Sigmoid colon (tissue), 7 donors: ENCODE measurements at places on chromosomes 12 and 14.
A peak's percentile ranks its signal among the peaks of the same experiment; 100 is the strongest.

DNA sequence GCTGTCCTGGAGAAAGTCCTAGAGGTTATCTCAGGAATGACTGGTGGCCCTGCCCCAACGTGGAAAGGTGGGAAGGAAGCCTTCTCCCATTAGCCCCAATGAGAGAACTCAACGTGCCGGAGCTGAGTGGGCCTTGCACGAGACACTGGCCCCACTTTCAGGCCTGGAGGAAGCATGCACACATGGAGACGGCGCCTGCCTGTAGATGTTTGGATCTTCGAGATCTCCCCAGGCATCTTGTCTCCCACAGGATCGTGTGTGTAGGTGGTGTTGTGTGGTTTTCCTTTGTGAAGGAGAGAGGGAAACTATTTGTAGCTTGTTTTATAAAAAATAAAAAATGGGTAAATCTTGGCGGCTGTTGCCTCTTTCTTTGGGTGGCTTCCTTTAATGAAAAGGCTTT lies 152.8 kb downstream of the SMOC1 start:
- DNase-seq, result no peak

- no peak for DNase-seq
Measured at GRCh38 chr12:51823875-51824565, 24.5 kb downstream of the FIGNL2 start.

DNA sequence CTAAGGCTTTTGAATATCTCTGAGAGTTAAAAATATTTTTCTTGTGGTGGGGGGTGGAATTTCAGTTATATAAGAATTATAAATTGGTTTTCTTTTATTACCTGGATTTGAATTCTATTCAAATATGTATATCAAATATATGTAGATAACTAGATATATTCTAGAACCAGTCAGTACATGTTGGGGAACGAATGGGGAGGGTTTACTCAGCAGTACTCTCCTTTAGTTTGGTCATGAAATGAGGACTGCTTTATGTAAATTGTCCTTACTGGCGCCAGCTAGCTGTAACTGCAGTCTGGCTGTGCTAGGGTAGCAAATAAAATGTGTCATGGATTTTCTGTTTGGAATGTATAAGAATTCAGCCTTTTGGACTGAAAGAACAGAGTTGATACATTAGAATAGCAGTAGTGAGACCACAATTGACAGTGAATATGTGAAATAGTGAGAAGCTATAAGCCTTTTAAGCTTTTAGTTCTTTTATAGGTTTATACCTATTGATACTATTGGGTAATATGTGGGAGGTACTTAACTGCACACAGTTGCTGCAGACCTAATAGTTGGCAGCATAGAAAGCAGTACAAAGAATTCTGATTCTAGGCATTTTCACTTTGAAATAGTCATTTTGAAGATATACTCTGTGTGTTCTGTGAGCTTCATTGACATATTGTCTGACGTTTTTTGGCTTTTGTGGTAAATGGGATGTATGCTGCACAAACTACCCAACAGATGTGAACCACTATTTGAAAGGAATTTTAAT lies 29.0 kb downstream of the ATF7IP start:
- DNase-seq, result no peak

DNA sequence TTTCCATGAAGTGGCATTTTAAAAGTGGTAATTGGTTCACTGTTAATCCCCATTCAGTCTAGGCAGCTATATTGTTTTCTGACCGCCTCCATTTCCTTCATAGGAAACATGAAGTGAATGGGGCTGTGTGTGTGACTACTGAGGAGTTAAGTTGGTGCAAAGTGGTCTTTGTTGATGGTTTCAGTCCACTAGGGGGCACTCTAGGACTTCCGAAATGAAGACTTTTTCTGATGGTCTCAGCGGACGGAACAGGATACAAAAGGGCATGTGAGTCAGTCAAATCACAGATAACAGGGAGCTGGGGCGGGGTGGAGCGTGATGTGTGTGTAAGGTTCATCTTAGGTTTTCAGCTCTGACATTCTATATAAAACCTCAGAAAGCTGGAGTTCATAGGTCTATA lies 240.1 kb upstream of the OR4E1 start:
- no peak for DNase-seq

- DNase-seq, result no peak
Measured at GRCh38 chr12:27511031-27511722, 12.8 kb upstream of the PPFIBP1 start.

- DNase-seq, result no peak
Measured at GRCh38 chr14:88044776-88045446, 40.0 kb downstream of the GPR65 start.

DNA sequence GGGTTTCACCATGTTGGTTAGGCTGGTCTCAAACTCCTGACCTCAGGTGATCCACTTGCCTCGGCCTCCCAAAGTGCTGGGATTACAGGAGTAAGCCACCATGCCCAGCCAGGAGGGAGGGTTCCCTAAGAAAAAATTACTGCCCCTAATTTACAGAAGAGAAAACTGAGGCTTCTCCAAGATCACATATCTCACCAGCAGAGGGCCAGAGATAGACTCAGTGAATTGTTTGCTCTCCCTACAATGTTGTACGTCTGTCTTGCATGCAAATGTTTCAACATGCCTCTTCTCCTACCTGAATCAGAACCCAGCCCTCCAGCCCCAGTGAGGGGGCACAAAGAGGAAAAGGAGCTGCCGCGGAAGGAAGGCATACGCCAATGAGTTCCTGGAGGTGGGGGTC lies 48.3 kb upstream of the TMEM263 start:
- DNase-seq, result no peak

DNA sequence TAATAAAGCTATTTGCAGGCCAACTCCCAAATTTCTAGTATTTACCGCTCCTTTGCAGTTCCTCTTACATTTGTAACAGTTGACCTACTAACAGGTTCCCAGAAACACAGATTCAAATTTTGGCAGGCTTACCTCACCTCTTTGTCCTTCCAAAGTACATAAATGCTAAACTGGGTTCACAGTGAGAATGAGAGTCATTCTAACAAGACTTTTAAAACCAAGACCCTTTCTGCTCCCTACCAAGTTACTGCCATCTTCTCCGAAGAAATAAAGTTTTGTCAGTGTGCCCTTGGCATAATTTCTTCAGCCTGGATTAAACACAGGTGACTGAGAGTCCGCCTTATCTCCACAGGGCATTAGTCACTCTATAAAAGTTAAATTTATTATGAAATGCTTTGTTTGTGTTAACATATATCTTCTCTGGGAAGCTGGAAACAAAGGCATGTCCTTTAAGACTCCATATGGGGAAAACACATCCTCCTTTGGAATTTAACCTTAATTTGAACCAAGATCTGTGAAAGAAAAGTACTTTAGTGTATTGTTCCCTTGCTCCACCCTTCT lies 28.2 kb downstream of the FOXA1 start:
- no peak for DNase-seq

- DNase-seq, result no peak
Measured at GRCh38 chr14:87002776-87003175, 990.2 kb downstream of the GALC start.

DNA sequence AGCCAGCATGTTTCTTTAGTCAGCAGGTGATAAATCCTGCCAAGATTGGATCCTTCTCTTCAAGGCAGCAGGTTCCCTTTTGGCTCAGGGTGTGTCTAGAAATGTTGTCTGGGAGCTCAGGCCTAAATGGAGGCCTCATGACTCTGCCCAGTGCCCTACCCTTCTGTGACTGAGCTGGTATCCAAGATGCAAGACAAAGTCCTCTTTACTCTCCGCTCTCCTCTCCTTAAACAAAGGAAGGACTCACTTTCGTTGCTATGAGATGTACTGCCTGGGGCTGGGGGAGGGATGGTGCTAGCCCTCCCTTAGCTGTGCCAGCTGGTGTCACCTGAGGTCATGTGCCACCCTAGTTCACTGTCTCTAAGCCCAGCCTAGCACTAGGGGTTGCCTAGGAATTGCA lies 13.8 kb upstream of the TMPRSS12 start:
- no peak for DNase-seq

GRCh38 chr12:49905718-49906314 lies 2.1 kb upstream of the FAIM2 start:
- DNase-seq, result peak; percentile 54

GRCh38 chr12:42603246-42603990 lies 13.9 kb upstream of the PRICKLE1 start:
- no peak for DNase-seq

DNA sequence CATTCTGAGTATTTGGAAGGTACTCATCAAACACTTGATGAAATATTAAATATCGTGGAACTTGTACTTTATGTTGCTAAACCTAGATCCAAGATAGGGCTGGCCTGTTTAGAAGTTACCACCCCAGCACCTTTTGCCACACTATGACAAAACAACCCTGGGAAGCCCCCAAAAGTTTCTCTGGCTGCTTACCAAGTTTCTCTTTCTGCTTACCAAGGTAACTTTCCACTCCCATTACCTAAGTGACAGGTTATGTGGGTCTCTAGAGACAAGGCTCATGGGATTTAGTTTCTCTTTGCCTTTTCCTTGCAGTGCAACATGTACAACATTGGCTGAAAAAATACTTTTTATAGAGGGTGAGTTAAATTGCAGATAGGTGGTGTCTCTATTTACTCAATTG lies 28.9 kb upstream of the PPM1A start:
- no peak for DNase-seq

- no peak for DNase-seq
Measured at GRCh38 chr12:123939716-123940626, 32.7 kb downstream of the CCDC92 start.

DNA sequence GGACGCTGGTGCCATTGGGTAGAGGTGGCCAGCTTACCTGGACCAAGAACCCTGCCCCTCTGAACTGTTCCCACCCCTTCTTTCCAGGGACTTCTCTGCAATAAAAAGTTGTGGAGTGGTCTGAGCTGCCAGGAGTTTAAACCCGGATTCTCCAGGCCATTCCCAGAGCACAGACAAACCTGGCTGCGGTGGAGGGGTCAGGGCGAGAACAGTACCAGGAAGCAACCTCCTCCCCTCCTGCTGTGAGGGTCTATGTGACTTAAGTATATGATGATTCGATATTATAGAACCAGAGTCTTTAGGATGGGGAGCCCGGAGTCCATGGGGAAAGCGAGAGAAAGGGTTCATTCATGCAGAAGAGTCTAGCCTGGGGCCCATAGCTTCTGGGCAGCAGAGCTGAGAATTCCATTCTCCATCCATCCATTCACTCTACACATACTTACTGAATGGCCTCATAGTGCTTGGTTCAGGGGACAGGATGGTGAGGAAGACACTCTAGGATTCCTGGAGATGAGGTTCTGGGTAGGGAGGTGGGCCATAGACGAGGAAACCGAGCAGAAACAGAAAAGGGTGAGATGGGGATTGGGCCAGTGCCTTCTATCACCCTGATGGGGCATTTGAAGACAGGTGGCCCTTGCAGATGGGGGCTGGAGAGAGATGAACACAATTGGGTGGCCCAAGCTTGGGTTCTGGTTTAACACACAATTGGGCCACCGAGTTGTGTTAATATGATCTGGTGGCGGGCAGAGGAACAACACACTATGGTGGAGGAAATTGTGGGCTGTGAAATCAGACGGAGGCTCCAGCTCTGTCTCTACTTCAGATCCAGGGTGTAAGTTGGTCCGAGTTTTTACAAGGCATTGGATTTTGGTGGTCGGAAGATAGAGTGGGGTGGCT lies 5.2 kb downstream of the KRT86 start:
- DNase-seq, result no peak

- DNase-seq, result peak; percentile 92
Measured at GRCh38 chr12:1634590-1635191, 5.7 kb downstream of the WNT5B start.

DNA sequence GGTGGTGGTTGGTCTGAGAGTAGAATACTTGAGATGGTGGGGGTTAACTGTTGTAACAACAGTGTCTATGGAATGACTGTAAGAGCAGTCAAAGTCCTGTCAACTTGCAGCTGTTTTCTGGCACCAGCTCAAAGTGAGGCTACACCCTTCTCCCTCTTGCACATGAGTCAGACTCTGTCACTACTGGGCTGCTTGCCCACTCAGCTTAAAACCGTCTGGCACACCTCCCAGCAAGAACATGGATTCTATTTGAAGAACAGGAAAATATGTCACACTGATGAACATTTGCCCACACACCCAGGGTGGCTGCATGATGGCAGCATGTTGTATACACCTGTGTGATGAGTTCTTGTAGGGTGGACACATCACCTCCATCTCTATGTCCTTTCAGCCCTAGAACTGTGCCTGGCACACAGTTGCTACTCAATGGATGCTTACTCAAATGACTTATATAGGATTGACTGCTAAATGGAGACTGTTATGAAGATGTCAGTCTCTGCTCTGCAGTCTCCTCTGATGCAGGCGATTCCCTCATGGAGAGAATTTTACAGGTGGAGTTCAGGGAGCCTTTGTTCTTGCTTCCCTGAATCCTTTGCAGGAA lies 19.3 kb upstream of the SERPINA6 start:
- DNase-seq, result peak; percentile 89

DNA sequence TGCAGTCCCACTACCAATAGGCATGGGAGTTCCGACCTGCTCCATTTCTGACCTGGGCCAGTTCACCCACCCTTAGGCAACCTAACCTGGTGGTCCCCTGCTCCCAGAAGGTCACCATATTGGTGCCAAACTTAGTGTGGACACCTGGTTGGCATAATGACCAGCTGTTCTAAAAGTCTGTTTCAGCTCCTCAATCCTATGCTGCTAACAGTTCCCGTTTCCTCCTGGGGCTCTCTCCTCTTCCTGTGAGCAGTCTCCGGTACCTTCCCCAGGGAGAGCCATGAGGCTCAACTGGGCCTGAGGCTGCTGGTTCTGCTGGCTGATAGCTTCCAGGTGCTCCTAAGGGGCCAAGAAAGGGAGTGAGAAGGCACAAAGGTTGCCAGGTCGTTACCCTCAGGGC lies 15.9 kb upstream of the BLTP3B start:
- no peak for DNase-seq

DNA sequence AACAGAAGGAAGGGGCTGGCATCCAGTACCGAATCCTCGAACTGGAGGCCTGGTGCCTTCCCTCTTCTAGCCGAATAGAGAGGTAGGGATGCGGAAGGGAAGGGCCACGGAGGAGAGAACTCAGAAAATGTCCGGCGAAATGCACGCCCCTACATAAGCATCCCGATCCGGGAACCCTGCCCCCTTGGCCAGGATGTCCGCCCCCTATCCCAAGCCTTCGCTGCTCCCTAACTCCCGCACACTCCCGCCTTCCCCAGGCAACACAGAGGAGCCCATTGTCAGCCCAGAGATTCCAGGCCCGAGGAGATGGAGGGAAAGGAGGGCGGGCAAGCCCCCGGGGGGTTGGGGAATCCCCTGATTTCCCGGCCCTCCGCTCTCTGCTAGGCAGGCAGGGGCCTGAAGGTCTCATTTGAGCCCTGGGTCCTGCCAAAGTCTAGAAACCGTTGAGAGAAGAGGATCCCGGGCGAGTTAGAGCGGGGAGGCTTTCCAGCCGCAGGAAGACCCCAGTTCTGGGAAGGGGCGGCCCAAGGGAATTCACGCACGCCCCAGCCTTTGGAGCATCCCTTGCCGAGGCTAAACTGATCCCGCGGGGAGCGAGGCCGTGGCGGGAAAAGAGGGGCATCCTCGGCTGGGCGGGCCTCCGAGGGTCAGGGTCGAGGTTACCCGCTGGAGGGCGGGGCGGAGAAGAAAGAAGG lies 569 bp upstream of the ARHGEF40 start:
- no peak for DNase-seq

DNA sequence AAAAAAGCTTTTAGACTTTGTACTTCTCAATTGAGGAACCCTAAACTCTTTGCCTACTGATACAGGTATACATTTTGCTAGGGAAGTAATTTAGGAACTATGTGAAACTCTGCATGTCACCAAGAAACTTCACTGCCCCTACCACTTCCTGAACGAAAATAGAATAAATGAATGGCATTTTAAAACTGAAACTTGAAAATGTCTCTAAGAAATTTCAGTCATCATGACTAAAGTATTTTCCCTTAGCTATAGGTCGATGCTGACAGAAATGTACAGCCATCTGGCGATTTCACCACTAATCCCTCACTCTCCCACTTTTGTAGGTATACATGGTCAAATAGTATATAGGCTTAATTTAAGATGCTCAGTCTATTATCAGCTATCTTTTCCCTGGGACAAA lies 194.9 kb upstream of the SYT10 start:
- DNase-seq, result no peak
